Activated CD8-positive, alpha-beta memory T cell treated with anti-CD3 and anti-CD28 coated beads, Interleukin-2, amount 50 U/mL, for 48 hours (primary cell): ENCODE measurements at places on chromosomes 5 and 9.

DNA sequence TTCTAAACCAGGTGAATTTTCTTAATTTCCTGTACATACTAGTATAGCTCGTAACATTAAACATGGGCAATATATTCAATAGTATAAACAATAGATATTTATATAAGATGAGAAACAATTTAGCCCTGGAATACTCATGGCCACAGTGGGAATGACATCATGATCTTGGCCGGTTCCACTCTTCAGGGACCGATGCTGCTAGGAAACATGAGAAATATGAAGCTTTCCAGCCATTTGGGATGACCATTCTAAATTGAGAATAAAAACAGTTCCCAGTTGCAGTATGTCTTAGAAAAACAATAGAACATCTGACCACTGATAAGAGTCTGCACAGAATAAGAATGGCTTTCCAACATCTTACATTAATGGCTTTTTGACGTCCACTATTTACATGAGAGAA is 33.3 kb upstream of the SLCO6A1 start:
- no peak for DNase-seq

DNA sequence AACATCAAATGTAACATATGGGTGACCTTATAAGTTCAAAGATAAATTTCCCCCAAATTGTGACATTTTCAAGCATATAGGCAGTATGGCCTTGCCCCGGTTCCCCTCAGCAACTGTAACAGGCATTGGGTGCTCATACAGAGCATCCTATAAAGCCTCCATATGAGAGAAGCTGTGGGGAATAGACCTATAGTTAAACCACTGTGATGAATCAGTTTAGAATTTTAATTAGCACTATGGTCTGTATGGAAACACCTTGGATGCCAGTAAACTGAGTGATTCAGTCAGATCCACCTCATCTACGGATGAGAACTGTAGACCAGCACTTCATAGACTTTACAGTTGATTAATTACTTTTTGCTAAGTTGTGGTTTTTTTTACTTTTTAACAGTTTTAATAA is 79.4 kb downstream of the ERCC6L2 start:
- no peak for DNase-seq

DNA sequence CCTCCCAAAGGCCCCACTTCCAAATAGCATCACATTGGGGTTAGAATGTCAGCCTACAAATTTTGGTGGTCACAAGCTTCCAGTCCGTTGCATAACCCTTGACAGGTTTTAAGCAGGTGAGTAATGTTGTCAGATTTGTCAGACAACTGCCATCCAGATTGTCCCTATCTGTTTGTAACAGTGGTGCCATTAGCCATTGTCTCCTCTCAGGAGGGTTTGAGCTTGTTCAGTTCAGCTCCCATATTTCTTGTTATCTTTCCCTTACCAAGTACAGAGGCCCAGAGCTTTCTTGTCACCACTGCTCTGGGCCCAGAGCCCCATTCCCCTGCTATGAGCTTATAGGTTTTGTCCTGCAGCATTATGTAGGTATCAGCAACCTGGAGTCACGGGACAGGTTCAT is 14.8 kb upstream of the GSN start:
- DNase-seq, result no peak

- DNase-seq, result no peak
These were observed 61.5 kb downstream of the UBE2QL1 start for GRCh38 chr5:6510132-6510531.

- no peak for DNase-seq
These were observed 16.5 kb downstream of the FBXL7 start for GRCh38 chr5:15516486-15516885.

- no peak for DNase-seq
These were observed 89.8 kb downstream of the PTTG1 start for GRCh38 chr5:160511280-160511929.

- no peak for DNase-seq
These were observed 362.3 kb downstream of the MAT2B start for GRCh38 chr5:163867738-163868137.

DNA sequence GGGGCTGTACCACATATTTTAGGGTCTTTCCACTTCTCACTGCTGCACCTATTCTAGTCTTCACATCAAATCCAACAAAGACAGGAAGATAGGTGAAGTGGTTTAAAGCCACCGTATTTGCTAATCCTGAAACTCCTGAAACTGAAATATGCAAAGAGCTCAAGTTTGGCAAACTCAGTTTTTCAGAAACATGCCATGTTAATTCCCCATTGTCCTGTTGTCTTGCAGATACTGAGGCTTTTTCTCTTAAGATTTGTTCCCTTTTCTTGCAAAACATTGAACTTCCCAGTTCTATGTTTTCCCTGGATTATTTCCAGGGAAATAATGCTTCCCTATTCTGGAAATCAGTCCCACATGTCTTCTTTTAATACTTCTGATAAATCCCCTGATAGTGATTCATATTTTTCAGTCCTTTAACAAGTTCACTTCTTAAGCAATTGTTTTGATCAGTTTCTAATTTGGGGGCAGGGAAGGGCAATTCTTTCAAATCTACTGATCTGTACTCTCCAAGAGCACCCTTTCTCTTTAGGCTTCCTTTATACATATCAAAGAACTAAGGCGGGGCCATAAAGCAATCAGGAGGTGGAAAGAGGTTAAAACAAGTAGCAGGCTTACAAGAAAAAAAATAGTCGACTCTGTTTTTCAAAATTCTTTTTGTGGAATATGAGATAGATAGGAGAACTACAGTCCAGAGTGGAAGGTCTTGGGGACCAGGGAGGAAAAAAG is 648.5 kb downstream of the BNC2 start:
- DNase-seq, result no peak

- DNase-seq, result no peak
These were observed 86.5 kb upstream of the LMX1B start for GRCh38 chr9:126527109-126527825.

DNA sequence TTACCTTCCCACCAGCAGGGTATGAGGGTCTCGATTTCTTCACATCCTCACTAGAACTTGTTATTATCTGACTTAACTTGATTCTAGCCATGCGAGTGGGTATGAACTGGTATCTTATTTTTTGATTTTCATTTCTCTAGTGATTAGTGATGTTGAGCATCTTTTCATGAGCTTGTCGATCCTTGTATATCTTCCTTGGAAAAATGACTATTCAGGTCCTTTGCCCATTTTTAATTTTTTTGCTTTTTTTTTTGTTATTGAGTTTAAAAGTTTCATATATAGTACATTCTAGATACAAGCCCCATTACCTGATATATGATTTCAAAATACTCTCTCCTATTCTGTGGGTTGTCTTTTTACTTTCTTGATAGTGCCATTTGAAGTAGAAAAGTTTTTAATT is 61.5 kb downstream of the PHF2 start:
- DNase-seq, result no peak

- DNase-seq, result no peak
These were observed 64.5 kb upstream of the GNA14 start for GRCh38 chr9:77712533-77713130.

- no peak for DNase-seq
These were observed 112.4 kb downstream of the CETN3 start for GRCh38 chr5:90297045-90297764.

DNA sequence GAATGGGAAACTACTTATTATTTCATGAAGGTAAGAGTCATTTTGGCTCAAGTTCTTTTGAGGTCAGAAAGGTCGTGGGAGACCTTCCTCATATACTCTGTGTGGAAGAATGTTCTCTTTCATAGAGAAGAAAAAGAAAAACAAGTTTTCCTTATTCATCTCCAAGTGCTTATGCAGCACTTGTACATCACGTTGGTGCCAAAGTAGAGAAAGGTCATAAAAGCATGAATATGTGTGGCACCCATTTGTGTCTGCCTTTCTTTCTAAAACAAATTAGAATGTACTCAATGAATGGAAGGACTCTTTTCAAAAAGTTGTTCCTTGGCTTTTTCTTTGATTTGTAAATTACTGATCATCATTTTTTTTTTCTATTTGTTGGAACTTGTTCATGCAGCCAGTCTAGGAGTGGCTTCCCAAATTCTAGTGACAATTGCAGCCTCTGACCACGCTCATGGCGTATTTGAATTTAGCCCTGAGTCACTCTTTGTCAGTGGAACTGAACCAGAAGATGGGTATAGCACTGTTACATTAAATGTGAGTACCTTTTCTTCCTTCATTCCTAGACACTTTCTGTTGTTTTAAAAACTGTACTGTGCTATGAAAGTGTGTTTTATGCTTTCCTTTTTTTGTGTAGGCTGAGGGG is 122.4 kb downstream of the ADGRV1 start:
- no peak for DNase-seq

DNA sequence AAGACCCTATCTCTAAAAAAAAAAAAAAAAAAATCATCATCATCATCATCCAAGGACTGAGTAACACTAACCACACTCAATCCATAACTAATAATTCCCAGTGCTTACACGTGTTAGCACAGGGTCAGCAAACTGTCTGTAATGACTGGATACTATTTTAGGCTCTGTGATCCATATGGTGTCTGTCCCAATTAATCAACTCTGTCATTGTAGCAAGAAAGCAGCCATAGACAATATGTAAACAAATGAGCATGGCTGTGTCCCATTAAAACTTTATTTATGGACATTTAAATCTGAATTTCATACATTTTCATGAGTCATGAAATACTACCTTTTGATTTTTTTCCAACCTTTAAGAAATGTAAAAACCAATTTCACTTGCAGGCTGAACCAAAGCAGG is 148.4 kb downstream of the SIL1 start:
- DNase-seq, result no peak

GRCh38 chr9:105860516-105860915 is 166.2 kb downstream of the TMEM38B start:
- DNase-seq, result no peak

DNA sequence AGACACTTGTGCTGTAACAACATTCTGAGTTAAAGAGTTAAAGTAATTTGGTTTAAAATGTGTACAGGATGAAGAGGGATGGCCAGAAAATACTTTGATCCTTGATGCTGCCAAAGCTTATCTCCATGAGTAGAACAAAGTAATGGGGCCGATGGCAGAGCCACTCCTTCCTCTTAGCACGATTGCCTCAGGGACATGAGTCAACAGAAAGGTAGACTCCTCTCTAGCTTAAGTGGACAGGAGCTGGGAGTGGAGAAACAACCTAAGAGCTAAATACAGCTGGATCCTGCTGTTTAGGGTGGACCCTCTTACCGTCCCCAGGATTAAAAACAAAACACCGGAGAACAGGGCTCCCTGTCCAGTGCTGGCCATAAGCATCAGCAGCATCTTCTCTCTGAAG is 267.3 kb downstream of the IRX1 start:
- no peak for DNase-seq

GRCh38 chr5:59149827-59150226 is 567.0 kb downstream of the RAB3C start:
- DNase-seq, result no peak

- DNase-seq, result no peak
These were observed 9.0 kb downstream of the PSIP1 start for GRCh38 chr9:15501803-15502202.

GRCh38 chr5:6449465-6450158 is 953 bp downstream of the UBE2QL1 start:
- no peak for DNase-seq

- no peak for DNase-seq
These were observed 435.8 kb upstream of the PAPPA start for GRCh38 chr9:115717711-115718173.

DNA sequence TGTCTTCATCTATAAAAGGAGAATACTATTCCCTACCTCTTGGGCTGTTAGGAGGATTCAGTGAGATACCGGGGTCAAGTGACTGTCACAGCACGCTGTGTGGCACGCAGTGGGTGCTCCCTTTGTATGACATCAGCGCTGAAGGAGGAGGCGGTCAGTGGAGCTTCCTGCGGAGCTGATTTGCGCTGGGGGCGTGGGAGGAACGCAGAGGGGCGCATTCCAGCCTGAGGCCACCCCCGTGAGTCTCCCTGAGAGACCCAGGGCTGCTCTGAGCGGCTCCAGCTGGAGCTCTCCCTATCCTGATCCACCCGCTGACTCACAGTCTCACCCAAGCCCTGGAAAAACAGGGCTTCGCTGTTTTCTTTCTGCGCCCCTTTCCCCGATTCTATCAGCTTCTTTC is 24.3 kb upstream of the NEURL1B start:
- DNase-seq, result no peak

DNA sequence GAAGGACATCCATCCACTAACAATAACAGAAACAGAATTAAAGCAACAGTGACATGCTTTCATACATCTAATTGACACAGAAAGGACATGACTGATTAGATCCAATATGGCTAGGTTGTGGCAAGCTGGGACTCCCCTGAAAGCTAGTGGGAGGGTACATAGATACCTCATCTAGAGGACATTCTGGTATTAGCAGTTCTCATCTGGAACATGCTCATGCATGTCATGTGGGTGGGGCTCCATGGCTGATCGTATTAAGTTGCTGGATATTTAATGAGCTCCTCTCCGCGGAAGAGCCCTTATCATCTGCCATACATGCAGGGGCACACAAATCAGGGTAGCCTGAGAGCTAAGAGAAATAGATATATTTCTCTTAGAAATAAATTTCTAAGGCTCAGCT is 358.9 kb downstream of the ICE1 start:
- DNase-seq, result no peak

- DNase-seq, result no peak
These were observed 185.2 kb downstream of the DCP2 start for GRCh38 chr5:113161806-113162205.

- DNase-seq, result no peak
These were observed 56.5 kb downstream of the PDE4D start for GRCh38 chr5:59837071-59837470.

- DNase-seq, result no peak
These were observed 297.0 kb upstream of the CLINT1 start for GRCh38 chr5:158155811-158156505.

DNA sequence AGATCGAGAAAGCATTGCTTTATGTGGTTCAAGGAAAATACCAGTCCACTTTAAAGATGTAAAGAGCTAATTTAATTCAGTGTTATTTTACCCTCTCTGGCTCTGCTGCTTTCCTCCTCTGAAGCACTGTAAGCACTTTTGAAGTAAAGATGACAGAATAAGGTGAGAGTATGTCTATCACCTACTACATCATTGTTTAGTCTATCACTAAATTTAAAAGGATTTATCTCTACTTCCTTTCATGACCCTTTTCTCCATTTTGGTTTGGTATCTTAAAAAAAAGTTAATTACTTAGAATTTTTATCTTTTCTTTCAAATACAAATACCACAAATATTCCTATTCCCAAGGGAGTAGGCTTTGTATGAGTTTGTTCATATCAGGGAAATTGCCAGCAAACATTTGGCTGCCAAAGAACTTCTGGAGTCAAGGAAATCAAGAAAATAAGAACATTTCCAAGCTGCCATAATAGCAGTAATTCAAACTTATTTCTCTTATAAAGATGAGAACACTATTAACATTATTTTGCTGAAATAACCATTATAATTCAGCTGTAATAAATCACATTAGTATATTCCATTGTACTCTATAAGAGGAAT is 77.8 kb downstream of the SLC38A9 start:
- no peak for DNase-seq

GRCh38 chr5:98042521-98042920 is 730.9 kb upstream of the RGMB start:
- DNase-seq, result no peak

DNA sequence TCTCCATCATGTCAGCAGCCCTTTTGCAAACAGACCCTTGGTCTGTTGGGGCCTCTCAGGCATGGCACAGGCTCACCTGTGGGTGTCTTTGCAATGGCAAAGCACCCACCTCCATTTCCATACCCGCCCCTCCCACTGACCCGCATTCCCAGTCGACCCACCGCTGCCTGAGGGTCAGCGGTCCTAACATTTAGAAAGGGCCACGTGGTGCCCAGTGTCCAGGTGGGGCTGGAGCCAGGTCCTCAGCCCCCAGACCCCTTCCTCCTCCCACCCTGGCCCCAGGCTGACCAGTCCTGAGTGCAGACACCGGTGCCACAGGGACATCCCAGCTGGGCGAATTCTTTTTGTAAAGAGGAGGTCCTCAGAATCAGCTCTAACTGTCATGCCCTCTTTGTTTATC is 43.3 kb upstream of the CEP72 start:
- peak; percentile 34 for DNase-seq

GRCh38 chr9:134602547-134603362 is 38.8 kb upstream of the COL5A1 start:
- DNase-seq, result no peak
